Posterior vena cava (tissue), 2 donors: ENCODE measurements at places on chromosomes 7 and 10. TPM values are rescaled to one million over a fixed set of nuclear protein-coding genes. Genes with fewer than 3 reads are reported as not detected.

GRCh38 chr7:16187131-16187530 lies 234.2 kb downstream of the CRPPA start:
- DNase-seq, result no peak

DNA sequence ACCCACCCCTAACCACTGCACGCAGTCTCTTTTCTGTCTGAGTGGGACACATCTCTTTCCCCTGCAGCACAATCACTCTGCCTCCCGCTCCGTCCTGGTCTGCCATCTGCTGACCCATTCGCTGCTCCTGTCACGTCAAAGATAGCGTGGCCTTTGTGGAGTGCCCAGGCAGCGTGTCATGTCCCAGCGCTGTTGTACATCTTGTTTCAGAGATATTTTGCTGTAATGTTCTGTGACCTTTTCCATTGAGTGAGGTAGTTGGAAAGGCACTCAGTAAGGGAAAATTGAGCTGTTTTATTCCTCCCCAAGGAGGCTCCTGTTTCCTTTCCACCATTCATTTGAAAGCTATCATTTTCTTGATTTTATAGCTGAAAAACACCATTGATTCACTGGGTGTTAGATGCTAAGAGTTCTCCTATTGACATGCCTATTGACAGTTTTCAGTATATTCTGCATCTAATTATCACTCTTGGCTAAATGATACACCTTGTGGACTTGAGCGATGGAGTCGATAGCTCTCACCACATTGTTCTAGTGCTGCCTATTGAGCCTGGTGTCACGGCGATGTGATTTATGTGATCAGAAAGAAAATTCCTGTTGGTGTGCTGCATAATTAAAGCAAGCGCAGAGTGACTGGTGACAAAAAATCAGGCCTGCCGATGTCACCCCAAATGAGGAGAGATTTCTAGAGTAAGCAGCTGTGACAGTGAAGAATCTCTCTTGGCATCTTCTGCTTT lies 372.6 kb downstream of the LRMDA start:
- DNase-seq, result peak; percentile 84

The RTKN2 gene
- total RNA-seq, result 0.19 TPM

GRCh38 chr7:105256761-105257231 lies 131.9 kb downstream of the SRPK2 start:
- DNase-seq, result no peak

- no peak for DNase-seq
Measured at GRCh38 chr10:122421742-122422141, 32.7 kb upstream of the ARMS2 start.

- DNase-seq, result no peak
Measured at GRCh38 chr7:90999989-91000979, 263.9 kb upstream of the FZD1 start.

- DNase-seq, result no peak
Measured at GRCh38 chr10:28664369-28664740, 13.0 kb upstream of the BAMBI start.

The FOXP2 gene
- total RNA-seq, result 10.0 TPM

The CYP26C1 gene
- total RNA-seq, result 0.19 TPM

DNA sequence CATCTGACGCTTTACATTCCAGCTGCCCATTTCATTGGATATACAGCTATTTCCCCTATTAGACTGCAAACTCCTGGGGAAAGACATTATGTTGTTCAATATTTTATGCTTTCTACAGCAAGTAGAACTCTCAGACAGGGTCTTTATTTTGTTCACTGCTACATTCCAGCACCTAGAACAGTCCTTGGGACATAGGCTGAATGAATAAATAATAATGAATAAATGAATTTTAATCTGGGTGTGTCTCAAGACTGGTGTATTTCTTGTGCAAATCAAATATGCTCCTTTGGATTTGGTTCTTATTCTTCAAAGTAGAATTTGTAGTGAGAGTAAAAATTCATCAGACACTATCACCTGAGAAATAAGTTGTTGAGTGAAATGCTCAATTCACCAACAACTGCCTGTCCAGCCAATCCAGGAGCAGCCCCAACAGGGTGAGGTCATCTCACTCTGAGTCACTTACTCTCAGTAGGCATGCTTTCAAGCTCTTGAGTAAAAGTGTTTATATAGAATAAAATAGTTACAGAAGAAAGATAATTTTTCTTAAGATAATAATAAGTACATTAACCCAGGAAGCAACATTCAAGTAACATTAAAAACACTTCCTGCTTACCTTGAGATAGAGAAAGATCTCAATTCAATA lies 287.5 kb upstream of the NPVF start:
- no peak for DNase-seq

GRCh38 chr10:120732643-120733313 lies 118.4 kb upstream of the WDR11 start:
- DNase-seq, result no peak

The P4HA1 gene
- total RNA-seq, result 35.0 TPM

DNA sequence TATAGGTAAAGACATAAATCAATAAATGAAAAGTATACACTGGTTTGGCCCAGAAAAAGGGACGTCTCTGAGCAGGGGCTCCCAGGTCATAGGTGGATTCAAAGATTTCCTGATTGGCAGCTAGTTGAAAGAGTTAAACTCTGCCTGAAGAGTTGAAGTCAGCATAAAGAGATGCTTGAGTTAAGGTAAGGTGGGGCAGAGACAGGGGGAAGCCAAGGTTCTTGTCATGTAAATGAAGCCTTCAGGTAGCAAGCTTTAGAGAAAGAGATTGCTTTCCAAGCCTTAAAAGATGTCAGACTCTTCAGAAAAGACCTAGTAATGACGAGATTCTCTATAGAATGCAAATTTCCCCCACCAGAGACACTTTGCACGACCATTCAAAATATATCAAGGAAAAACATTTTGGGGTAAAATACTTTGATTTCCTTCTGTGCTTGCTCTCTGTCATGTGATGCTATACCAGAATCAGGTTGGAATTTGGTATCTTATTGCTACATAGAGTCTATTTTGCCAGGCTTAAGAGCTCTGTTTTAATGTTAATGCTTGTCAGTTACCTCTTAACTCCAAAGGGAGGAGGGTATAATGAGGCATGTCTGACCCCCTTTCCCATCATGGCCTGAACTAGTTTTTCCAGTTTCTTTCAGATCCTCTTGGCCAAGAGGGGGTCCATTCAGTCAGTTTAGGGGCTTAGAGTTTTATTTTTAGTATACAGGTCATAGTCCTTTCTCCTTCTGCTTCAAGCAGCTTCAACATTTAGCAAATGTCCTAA lies 429.6 kb downstream of the ADRA2A start:
- DNase-seq, result no peak

DNA sequence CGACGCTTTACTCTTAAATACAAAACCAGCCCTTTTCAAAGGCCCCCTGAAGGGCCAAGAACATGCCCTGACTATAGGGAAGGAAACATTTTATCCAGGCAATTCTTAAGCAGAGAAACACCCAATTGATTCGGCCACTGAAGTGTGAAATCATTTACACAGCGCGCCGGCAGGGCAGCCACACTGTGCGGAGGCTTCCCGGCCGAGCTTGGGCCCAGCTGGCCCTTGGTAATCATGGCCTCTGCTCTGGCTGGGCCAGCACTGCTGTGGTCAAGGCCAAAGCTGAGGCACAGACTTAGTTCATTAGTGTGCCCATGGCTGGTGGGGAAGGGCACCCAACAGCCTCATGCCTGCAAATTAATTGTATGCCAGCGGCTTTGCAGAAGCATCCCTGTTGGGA lies 143.7 kb upstream of the HABP2 start:
- DNase-seq, result no peak

DNA sequence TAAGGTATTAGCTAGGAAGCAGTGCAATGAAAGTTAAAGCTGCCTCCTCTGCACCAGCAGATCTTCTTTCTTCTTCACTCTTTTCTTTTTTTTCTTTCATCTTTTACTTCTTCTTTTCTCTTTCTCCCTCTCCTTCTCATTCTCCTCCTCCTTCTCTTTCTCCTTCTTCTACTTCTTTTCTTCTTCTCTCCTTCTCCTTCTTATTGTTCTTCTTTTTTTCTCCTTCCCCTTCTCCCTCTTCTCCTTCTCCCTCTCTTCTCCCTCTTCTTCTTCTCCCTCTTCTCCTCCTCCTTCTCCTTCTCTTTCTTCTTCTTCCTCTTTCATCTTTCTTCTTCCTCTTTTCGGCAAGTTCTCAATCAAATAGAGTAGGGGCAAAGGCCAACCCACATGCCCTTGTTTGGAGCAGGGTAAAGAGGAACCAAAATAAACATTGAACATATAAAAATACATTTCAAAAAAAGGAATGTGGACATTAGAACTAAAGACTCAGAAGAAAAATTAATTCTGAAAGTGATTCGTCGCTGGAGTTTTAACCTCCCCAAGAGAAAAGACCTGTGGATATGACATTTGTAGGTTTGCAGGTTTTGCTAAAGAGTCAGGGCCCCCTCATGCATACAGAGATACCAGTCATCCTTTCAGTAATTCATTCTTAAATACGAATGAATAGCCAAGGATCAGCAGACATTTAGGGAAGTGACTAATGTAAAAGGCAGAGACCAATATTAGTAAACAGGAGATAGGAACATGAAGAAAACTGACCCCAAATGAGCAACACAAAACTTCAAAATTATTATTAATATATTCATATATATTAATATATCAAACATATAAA lies 93.0 kb upstream of the RSU1 start:
- no peak for DNase-seq

- DNase-seq, result no peak
Measured at GRCh38 chr7:146176860-146177259, 60.3 kb downstream of the CNTNAP2 start.

DNA sequence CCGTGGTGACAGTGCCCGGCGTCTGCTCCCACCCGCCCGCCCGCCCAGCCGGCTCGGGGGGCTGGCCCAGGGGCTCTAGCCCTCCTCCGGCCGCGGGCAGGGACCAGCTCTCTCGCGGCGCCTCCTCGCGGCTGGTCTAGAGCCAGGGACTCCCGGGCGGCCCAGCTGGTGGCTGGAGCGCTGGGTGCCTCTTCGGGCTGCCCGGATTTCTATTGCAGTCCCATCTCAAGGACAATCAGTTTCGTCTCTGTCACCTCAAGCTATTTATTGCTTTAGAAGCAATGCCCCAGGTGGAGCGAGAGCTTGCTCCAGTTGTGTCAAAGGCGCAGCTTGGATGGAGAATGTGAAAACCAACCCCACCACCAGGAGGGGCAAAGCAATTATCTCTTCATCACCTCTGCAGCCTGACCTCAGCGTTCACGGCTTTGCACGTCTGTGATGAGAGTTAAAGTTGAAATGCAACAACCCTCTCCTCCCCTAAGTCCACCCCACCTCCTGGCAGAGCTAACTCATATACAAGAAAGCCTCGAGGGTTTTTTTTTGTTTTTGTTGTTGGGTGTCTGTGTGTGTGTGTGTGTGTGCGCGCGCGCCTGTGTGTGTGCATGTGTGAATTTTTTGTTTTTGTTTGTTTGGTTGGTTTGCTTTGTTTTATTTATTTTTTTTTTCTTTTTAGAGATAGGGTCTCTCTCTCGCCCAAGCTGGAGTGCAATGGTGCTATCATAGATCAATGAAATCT lies at the start of gene ITGA8:
ITGA8 (minus strand) TSS at position 24 of the 736 bp plus-strand sequence. CDS start 151 bp downstream, outside the sequence.
- peak; percentile 82 for DNase-seq

The MYL7 gene
- total RNA-seq, result not detected

GRCh38 chr10:33288127-33288526 lies 46.3 kb downstream of the NRP1 start:
- DNase-seq, result no peak

GRCh38 chr10:69242040-69242851 lies 22.1 kb downstream of the HKDC1 start:
- DNase-seq, result peak; percentile 66

DNA sequence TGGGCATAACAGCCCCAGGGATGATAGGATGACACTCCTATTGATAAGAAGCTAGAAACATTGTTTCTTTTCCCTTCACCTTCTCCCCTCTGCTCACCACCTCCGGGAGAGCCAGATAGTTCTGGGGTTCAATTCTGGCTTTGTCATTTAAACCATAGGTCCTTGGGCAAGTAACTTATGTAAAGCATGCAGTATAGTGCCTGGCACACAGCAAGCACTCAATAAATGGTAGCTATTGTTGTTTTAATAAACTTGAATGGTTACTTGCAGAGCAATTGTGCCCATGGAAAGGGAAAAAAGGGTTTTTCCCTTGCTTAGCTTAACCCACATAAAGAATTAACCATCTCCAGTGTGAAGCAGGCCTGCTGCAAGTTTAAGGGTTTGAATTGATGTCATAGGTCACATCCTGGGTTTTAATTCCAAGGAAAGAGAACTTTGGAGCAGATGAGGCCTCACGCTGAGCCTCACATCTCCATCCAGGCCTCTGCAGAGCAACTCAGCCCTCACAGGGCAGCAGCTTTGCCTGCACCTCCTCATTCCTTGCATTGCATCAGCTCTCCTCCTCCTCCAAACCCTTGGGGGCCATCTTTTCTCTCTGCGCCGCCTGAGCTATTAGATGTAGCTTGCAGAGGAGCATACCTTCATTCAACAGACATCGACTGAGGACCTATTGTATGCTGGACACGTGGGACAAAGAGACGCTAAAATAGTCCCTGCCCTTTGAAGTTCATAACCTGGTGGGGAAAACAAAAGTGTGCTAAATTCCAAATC lies 22.9 kb downstream of the ZNF775 start:
- DNase-seq, result no peak

GRCh38 chr7:44604941-44605340 lies 1.5 kb upstream of the OGDH start:
- DNase-seq, result no peak

The HELLS gene
- total RNA-seq, result 5.0 TPM

- no peak for DNase-seq
Measured at GRCh38 chr7:117274951-117275350, 47.9 kb downstream of the WNT2 start.

DNA sequence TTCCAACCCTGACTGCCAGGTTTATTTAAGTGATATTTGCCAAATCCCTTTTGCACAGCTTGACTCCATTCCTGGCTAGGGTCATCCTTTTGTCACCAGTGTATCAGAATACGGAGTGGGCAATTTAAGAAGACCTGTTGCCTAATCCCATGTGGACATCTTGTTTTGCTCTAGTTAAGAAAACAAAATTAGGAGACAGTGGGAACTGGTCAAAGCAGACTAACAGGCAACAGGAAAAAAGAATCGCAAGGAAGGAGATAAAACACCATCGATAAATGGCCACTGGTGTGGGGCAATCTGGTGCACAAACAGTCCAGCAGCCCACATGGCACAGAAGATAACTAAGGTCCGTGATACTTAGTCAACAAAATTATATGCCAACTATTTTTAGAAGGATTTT lies 21.4 kb downstream of the KDM7A start:
- no peak for DNase-seq

- DNase-seq, result no peak
Measured at GRCh38 chr7:141860207-141860606, 18.9 kb upstream of the PRSS37 start.

The GBX1 gene
- total RNA-seq, result not detected

GRCh38 chr10:28359334-28359733 lies 56.5 kb upstream of the MPP7 start:
- no peak for DNase-seq

GRCh38 chr10:112558476-112559142 lies 111.6 kb downstream of the VTI1A start:
- DNase-seq, result no peak

The OR2A42 gene
- total RNA-seq, result 0.14 TPM
